LNCaP clone FGC (cell line): ENCODE measurements at places on chromosomes 2 and 18.

GRCh38 chr2:229634601-229635370 lies 79.6 kb downstream of the DNER start:
- no peak for DNase-seq

DNA sequence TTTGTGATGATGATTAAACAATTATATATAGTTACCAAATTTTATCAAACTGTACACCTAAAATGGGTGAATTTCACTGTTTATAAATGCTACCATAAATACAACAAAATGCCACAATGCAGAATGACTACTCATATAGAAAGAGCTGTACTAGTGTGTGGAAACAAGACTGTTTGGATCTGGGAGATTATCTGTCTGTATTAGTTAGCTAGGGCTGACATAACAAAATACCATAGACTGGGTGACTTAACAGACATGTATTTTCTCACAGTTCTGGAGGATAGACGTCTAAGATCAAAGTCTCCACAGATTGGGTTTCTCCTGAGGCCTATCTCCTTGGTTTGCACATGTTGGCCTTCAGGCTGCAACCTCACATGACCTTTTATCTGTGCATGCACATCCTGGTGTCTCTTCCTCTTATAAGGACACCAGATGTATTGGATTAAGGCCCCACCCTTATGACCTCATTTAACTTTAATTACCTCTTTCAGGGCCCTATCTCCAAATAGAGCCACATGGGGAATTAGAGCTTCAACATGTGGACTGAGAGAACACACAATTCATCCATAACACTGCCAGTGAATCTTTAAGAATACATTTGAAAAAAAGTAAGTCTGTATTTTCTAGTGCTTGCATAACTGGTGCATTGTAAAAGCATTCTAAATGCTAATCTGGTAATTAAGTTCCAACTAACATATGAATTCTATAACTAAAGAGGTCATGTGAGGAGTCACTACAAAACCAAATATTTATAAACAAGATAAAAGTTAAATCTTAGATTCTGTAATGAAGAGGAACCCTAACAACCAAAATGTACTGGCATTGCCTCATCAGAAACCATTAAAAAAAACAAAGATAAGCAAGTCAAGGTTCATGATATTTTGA lies 699.6 kb downstream of the NYAP2 start:
- DNase-seq, result no peak

DNA sequence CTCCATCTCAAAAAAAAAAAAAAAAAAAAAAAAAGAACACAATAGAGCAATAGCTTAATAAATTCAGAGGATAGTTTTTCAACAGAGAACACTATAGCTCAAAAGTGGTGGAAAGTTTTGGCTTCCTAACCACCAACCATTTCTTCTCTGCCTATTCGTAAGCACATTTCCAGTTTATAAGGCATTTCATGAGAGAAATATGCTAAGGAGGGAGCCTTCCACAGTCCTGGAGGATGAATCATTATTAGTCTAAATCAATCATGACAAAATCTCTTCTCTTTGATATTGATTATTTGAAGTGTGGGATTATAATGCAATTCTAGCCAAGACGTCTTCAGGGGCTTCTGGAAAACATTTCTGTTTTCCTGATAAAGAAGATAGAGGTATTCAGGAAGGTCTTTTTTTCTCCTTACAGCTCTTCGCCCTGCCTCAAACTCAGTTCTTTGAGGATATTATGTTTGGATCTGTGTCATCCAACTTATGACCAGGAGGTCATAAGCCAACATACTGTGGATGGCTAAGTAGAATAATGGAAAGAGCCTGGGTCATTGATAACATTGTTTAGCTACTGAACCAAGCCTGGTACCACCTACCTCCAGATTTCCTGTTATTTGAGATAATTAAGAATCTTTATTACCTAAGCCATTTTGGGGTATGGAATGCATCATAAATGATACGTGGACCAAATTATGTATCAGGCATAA lies 207.3 kb downstream of the TRIB2 start:
- no peak for DNase-seq

GRCh38 chr2:112701052-112701451 lies 19.8 kb upstream of the NT5DC4 start:
- DNase-seq, result no peak

- DNase-seq, result no peak
Measured at GRCh38 chr2:132473174-132473883, 56.7 kb downstream of the GPR39 start.

- DNase-seq, result no peak
Measured at GRCh38 chr2:20422402-20423271, 24.2 kb upstream of the RHOB start.

GRCh38 chr2:96251721-96252292 lies 14.0 kb downstream of the TMEM127 start:
- DNase-seq, result peak; percentile 76

- DNase-seq, result peak; percentile 70
Measured at GRCh38 chr2:42844901-42845821, 52.8 kb upstream of the HAAO start.

GRCh38 chr2:96884299-96885094 lies 14.6 kb upstream of the SEMA4C start:
- no peak for DNase-seq

DNA sequence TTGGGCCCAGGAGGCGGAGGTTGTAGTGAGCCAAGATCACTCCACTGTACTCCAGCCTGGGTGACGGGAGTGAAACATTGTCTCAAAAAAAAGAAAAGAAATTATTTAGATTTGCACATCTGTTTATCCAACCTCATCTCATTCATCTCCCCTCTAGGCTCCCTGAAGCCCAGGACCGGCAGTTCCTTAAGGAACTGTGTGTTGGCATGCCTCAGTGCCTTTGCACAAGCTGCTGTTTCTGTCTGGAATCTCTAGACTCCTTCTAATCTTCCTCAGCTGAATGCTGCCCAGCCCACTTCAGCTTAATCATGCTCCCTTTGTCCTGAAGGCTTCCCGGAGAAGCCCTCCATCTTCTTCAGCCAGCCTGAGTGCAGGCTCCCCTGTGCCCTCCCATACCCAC lies 10.9 kb upstream of the RFX8 start:
- DNase-seq, result no peak

GRCh38 chr18:61992285-61992684 lies 99.5 kb upstream of the RNF152 start:
- no peak for DNase-seq

DNA sequence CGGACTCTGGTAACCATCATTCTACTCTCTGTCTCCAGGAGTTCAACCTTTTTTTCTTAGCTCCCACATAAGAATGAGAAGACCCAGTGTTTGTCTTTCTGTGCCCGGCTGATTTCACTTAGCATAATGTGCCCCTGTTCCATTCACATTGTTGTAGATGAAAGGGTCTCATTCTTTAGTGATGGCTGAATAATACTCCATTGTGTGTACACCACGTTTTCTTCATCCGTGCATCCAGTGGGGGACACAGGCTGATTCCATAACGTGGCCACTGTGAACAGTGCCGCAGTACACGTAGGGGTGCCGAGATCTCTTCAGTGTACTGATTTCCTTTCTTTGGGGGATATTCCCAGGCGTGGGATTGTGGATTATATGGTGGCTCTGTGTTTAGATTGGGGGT lies 72.3 kb upstream of the NFATC1 start:
- no peak for DNase-seq

GRCh38 chr2:88016960-88017779 lies 823 bp upstream of the RNU2-63P start:
- DNase-seq, result peak; percentile 30

DNA sequence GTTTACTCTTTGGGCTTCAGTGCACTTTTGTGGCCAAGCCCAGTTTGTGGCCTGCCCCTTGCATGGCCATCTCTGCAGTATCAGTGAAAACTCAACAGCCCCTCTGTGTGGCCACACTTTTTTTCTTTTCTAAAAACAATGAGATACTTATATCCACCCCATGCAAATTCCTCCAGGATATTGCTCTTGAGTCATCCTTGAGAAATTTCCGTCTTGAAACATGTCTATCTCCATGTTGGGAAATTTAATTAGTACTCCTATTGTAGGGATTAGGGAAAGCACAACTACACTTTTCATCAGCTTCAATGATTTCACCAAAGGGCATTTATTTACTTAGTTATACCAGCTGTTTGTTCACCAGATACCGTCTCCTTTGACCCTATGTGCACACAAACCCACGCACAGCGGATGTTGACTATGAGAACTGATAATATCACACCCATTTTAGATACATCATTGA lies 993.1 kb downstream of the TSN start:
- DNase-seq, result no peak

DNA sequence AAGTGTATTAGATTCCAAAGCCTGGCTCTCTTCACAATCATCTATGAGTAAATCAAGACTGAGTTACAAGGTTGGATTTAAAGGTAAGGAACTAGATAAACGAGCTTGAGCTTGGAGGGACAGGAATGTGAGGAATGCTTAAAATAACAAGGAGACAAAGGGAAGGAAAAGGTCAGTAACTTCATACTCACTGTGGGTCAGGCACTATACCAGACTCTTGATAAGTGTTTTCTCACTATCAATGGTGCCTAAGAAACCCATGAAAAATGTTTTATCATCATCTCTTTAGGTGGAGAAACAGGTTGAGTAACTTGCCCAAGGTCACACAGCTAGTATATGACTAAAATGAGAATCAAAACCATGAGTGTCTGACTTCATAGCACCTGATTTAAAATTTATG lies 212.1 kb downstream of the CDH2 start:
- no peak for DNase-seq

DNA sequence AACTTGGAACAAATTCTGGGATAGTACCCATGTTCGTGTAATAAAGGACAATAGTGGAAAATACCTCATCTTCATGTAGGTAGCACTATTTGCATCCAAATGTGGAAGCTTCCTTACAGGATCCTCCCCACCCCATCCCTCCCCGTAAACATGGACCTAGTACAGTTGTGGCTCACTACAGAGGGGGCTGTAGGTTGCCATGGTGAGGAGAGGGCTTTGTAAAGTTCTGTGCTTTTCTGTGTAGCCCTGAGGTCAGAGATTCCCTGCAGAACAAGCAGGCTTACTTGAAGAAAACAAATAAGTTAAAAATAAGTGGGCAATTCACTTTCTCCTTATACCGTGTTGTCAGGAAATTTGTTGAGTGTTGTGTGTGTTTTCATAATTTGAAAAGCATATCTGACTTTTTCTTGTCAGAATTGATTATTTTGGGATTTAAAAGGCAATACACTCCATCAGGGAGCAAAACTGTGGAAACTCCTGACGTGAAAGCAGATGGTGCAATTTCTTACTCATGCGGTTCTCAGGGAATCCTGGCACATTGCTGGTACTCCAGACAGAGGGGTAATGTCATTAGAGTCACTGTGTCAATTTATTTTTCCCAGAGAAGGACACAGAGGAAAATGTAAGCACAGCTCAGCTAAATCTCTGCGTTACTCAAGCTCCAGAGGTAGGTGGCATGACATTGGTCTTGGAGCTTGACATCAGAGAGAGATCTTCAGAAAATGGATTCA lies 174.2 kb upstream of the LHCGR start:
- no peak for DNase-seq

GRCh38 chr2:31060397-31060796 lies 77.8 kb downstream of the GALNT14 start:
- no peak for DNase-seq

- no peak for DNase-seq
Measured at GRCh38 chr2:157229572-157229971, 27.9 kb upstream of the GALNT5 start.

- no peak for DNase-seq
Measured at GRCh38 chr2:235314371-235314930, 179.4 kb upstream of the AGAP1 start.

DNA sequence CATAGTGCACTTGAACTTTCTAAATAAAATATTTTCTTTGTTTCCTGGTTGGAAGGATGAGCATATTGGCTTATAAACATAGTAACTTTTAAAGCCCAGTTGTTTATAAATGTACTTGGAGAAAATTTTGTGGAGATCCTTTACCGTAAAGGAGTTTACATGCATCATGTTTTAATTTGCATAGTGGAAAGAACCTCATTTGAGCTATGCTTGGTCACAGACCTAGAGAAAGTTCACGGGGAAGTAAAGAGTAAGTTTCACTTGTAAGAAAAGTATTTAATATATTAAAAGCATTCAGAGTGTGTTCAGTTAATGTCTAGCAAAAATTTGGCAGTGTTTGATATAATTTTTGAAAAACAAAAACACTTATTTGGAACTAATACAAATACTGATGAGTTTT lies 45.3 kb downstream of the PIKFYVE start:
- no peak for DNase-seq

- DNase-seq, result no peak
Measured at GRCh38 chr18:61362511-61362910, 29.3 kb downstream of the CDH20 start.

GRCh38 chr2:43360137-43360536 lies 133.7 kb upstream of the ZFP36L2 start:
- no peak for DNase-seq

GRCh38 chr2:11811036-11811654 lies 64.7 kb downstream of the LPIN1 start:
- DNase-seq, result peak; percentile 33

GRCh38 chr2:150609831-150610582 lies 122.5 kb upstream of the RND3 start:
- no peak for DNase-seq

- no peak for DNase-seq
Measured at GRCh38 chr2:88608184-88608583, 19.1 kb downstream of the EIF2AK3 start.

- no peak for DNase-seq
Measured at GRCh38 chr2:208356846-208357574, 49.6 kb upstream of the PTH2R start.

DNA sequence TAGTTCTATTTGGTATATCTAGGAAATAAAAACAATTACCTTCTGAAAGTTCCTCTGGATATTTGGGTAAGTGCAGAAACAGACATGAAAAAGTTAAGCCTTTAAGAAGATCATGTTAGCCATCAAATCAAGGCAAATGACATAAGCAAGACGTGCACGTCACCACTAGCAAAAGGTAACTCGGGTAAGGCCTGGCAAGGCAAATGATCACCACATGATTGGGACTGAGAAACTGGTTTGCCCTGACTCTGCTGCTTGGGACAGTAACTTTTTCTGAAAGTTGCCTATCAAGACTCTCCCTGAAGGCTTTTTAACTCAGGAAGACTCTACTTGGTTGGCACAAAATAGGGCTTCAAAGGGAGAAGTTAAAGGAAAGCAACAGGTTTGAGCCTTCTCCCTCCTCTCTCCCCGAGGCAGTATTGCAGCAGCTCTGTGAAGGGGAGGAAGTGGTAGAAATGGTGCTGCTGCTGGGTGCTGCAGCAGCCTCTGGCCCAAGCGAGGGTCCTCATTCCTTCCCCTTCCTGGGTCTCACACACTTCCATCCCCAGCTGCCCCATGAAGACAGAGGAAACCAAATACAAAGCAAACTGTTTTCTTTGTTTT lies 17.1 kb upstream of the TMEM237 start:
- DNase-seq, result no peak

DNA sequence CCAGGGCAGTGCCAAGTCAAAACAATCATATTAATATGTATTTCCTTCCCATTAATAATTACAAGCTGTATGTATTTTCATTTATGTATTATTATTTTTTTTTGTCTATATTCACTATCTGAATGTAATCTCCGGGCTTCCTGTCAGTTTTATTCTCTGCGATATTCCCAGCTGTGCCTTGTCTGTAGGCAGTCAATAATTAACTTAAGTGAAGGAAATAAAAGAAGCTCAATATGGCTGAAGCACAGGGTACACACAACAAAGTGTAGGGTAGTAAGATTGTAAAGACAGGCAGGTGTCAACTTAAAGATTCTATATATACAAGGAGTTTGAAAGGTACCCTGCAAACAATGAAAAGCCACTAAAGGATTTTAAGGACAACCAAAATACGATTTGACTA lies 122.9 kb downstream of the ROCK1 start:
- no peak for DNase-seq

- no peak for DNase-seq
Measured at GRCh38 chr18:7622721-7623120, 55.6 kb downstream of the PTPRM start.
